ENCODE measurements at places on chromosomes 6 and 20.

DNA sequence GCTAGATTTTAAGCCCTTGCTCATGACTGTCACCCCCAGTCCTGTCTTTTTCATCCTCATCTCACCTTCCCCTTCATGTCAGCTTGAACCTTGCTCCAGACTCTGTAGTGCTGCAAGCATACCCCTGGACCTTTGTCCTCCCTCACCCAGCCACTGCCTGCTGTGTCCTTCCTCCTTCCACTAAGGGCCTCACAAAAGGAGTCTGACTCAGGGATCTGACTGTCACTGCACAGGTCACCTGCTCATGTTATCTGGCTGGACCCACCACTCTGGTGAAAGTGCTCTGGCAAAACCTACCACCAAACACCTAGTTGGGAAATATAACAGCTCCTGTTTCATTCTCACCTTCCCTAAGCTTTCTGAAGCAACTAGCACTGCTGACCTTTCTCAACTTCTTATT is 151.4 kb downstream of the INSM1 start:
- DNase-seq, result no peak

DNA sequence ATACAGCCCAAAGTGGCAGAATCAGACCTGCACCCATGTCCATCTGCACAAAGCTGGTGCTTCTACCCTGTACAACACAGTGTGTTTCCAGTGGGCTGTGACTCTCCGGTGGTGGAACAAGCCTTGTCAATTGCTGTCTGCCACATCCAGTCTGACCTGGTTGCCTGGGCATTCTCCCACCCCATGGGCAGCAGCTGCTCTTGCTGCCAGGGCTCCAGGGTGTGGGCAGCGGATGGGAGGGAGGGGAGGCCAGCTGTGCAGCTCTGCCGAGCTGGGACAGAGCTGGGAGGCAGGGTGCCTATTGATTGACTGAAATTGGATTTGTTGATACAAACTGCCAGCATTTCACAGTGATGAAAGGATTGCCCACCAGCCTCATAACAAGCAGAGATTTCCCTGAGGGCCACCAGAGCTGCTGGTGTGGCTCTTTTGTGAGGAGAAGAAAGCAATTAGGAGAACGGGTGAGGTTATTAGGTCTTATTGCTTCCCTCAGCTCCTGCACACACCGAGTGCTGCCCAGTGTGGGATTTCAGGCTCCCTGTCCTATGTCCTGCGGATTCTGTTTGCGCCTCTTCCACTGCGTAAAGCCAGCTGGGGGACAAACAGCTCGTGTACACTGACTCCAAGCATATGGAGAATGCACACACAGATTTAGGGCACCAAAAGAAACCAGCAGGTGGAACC is 150.8 kb downstream of the NRN1 start:
- DNase-seq, result no peak

DNA sequence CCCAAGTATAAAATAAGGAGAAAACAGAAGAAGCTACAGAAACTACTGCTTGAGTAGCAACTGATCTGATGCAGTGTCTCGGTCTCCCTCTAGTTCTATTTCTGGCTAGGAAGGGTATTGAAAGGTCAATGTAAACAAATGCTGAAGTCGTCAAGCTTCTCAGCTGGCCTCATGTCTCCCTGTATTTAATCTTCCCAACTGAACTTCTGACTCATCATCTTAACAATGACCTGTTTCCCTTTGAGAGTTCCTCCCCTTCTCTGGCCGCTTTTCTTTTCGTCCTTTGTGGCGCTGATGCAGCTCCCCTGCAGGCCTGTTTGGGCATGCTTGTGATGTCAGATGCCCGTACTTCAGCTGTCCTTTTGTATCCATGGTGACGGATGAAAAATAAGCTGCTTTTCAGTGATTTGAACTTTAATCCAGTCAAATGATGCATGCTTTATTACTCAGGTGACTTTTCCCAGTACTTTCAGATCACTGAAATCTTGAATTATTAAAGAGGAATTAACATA is 7.8 kb upstream of the LCA5 start:
- DNase-seq, result no peak

DNA sequence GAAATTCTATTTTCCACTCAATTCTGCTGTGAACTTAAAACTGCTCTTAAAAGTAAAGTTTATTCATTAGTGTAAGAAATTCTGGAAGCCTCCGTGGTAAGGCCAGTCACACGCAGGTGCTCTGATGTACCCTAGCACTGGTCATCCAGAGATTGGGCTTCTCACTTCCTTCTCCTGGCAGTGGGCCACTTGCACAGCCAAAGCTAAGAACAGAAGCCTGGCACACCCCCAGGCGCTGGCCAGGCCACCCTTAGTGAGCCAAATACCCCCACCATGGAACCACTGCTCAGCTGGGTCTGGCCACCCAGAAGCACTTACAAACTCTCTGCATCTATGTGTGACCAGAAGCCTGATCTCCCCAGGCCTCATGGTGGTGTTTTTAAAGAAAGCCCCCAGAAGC is 35.3 kb upstream of the ARFGEF2 start:
- no peak for DNase-seq

GRCh38 chr20:47586649-47587294 is 85.1 kb downstream of the NCOA3 start:
- no peak for DNase-seq
